ENCODE measurements at places on chromosomes 2 and 18.

- no peak for DNase-seq
Observed at GRCh38 chr2:227781841-227782240, 31.8 kb upstream of the CCL20 start.

DNA sequence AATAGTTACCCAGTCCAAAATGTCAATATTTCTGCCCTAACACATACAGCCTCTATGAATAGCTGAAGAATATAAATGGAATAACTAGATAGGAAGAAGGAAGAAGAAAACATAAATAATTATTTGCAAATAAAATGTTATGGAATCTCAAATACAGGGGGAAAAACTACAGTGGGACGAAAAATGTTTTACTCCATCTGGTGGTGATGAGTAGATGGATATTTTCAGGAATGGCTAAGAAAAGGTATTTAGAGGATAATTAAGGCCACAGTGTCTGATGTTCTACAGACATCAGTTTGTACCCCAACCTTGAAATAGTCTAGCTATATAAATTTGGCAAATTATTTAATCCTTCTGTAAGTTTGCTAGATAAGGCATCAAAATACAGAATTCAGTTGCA lies 178.1 kb upstream of the FSHR start:
- no peak for DNase-seq

DNA sequence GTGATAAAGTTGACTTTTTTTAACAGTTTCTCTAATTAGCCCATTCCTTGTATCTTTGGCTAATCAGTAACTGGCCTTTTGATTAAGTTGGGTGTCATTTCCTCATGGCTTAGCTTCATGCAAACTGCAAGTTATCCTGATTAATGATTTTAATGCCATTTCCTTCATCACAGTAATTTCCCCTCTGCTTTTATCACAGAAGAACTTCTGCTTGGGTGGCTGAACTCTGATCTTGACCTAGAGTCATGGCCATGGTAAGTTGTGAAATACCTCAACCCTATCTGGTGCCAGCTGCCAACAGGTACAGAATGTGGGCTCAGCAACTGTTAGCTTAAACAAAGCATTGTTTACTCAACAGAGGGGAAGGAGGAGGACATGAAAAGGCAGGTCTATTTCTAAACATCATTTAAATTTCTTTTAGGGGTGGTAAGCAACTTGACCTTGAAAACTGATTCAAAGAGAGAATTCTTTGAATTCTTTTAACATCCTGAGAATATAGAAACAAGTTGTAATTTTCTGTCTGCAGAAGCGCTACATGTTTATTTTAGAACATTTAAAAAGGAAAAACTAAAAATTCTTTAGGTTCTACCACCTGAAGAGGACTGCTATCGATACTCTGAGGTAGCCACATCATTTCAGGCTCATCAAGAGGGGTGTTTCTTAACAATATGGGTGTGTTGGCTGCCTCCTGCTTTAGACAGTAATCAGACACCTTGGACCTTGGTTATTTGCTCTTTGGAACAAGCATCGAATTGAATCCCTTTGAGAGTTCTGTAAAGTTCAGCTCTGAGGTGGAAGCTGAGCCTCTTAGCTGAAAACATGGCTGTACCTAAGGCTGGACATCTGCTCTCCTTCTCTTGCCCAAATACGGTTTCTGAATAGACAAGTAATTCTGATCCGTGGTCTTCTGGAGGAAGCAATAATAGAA lies 39.7 kb downstream of the ANXA4 start:
- no peak for DNase-seq

DNA sequence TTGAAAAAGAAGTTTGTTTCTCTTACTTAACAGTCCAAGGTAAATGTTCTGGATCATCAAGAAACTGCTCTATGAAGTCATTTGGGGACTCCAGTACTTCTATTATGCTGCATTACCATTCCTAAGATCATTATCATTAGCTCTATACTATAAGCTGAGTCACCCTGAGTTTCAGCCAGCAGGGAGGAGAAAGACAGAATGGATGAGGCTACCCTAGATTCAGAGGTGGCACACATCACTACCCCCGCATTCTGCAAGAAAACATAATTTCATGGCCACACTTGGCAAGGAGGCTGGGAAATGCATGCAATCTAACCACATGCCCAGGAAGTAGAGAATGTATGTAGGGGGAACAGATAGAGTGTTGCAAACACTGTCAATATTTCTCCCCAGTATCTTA lies 16.6 kb upstream of the LNPK start:
- no peak for DNase-seq

GRCh38 chr2:100655936-100656534 lies 93.2 kb downstream of the PDCL3 start:
- no peak for DNase-seq

GRCh38 chr2:106012001-106012590 lies 182.0 kb downstream of the UXS1 start:
- no peak for DNase-seq

GRCh38 chr2:88603146-88603545 lies 24.1 kb downstream of the EIF2AK3 start:
- no peak for DNase-seq

DNA sequence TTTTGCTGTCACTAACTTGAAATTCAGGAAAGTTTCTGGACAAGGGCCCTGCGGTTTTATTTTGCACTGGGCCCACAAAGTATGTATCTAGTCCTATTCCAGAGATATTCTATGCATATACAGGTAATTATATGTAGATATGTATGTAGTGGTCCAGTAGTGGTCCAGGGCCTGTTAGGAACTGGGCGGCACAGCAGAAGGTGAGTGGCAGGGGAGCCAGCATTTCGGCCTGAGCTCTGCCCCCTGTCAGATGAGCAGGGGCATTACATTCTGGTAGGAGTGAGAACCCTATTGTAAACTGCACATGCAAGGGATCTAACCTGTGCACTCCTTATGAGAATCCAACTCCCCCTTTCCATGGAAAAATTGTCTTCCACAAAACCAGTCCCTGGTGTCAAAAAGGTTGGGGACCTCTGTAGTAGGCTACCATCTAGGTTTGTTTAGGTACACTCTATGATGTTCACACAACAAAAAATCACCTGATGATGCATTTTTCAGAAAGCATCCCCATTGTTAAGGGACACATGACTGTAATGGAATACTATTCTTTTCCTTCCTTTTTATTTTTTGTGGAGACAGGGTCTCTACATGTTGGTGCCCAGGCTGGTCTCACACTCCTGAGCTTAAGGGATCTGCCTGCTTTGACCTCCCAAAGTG lies 2.8 kb upstream of the PPP4R3B start:
- no peak for DNase-seq

DNA sequence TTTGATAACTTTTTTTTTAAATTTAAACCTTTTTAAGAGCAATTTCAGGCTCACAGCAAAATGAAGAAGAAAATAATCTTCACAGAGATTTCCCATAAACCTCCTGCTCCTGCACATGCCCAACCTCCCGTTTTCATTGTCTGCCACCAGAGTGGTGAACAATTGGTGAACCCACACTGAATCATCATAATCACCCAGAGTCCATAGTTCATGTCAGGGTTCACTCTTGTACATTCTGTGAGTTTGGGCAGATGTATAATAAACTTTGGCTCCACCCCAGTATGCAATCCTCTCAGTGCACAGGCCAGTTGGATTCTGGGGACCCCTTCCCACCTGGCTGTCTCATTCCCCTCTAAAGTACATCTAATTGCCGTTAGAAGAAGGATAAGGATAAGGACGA lies 24.4 kb downstream of the C18orf54 start:
- no peak for DNase-seq

DNA sequence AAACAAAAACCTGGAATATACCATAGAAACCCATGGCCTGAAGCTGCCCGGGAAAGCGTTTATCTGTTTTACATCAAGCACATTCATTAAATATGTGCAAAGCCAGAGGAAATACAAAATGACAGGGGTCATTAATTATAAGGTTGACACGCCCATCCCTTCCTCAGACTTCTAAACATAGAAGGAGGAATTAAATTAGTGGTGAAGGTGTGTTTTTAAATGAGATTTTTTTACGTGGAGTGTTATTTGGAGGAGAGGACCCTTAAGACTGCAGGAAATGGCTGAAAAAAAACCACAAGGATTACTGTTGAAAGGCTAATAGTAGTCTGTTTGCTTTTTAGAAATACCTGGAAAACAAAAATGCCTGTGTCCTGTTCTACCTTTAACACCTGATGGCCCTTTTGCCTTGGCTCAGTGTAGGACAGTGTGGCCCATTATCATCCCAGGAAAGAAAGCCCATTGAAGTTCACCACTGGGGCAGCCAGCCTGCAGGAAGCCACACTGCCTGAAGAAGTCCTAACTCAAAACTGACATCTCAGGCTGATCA lies 123.2 kb downstream of the EPHA4 start:
- DNase-seq: no peak

DNA sequence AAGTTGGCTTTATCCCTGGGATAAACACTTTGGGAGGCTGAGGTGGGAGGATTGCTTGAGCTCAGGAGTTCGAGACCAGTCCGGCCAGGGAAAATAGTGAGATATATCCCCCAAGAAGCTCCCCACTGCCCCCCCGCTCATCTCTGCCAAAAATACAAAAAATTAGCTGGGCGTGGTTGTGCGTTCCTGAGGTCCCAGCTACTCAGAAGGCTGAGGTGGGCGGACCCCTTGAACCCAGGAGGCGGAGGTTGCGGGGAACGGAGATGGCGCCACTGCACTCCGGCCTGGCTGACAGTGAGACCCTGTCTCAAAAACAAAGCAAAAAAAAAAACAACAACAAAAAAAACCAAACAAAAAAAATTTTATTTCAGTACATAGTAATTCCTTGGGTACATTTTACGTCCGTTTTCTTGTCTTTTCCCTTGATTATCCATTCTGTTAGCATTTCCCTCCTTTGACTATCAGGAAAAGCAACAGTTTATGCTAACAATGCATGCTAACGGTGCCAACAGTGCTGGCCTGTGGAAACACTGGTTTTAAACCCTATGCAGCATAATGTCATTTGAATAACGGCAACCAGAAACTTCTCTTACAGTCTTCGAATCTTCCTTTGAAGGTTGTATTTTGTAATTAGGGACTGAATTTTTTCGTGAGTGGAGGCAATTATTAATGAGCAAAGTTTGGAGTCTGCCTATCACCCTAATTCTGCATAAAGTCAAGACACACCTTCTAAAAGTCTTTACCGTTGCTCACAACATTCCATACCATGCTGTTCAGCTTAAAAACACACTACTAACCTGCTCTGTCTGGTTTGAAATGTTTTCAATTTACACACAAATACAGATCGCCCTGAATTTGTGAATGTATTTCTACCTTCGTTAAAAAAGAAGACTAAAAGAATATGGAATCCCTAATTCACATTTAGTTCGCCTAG lies 721 bp upstream of the MIB1 start:
- DNase-seq: no peak

GRCh38 chr2:231786177-231786916 lies at the start of gene COPS7B:
Gene COPS7B, plus strand, starts transcription at chr2:231786445. Its CDS starts 2,126 bp downstream, at chr2:231788571.
- peak; percentile 70 for DNase-seq

DNA sequence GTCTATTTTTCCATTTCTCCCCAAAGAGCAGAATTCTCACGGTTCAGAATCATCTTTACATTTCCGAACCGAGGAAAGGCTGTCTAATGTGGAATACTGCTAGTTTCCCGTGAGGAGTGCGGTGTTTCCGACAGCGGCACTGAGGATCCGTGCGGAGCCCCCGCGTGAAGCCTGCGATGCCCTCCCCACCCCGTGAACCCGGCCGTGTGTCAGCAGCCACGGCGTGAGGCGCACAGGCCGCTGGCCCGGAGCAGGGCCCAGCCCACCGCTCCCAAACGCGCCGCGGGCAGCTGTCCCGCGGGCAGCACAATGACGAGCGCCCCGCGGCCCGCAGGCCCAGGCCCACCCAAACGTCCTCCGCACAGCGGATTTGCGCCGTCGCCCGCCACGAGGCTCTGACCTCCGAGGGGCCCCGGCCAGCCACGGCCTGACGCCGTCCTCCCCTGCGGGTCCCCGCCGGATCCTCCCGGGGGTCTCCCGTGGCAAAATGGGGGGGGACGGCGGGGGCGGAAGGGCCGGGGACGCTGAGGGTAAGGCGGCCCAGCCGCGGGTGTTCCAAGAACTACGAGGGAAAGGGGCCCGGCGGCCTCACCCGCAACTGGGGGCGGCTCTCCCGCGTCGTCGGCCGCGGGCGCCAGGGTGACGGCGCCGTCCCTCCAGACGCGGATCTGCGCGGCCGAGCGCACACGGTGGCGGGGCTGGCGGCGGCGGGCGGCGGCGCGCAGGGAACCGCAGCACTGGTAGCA lies 796 bp downstream of the SPIRE1 start:
- peak; percentile 4 for DNase-seq

DNA sequence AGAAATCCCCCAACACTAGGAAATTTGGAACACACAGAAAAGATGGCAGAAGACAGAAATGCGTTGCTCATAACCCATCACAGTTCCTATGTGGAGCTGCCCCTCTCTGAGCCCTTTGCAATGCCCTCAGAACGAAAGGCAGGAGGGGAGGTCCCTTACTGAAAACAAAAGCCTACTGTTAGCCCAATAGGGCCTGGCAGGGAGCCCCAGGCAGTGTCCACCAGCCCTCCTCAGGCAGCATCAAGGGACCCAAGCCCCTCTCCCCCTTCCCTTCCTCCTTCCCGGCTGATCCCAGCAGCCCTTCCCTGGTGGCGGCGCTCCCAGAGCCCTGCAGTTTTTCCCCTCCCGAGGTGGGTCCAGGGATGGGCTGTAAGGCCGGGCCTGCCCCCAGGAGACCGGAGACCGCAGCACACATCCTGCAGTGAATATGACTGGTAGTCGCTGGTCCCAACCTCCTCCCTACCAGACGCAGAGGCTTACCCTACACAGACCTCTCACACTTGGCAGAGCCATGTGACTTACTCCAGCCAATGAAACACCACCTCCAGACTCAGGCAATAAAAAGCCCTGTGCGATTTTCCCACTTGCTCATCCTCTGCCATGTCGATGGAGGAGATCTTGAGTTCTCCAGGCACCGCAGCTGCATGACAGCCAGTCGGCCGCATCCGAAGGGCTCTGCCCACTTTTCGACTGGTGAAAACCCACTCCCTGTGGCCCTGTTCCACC lies 19.4 kb upstream of the DUSP2 start:
- DNase-seq: no peak

GRCh38 chr2:95058466-95058988 lies 33.0 kb downstream of the MAL start:
- no peak for DNase-seq

DNA sequence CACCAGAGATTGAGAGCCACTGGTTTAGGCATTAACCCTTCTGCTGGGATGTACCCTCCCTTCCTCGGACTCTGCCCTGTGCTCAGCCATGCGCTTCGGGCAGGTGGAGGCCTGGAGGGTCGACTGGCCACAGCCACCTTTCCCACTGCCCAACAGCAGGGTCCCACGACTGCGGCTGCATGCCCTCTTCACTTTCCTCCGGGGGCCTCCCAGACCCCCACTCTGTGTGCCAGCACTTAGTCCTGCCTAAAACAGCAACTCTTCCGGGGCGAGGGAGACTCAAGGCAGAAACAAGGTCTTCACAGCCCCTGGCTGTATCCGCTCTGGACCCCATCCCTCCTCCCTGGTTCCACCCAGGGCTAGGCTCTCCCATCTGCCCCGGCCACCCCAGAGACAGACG lies 31.3 kb upstream of the BIN1 start:
- DNase-seq: no peak

Data from activated CD4-positive, alpha-beta T cell treated with anti-CD3 and anti-CD28 coated beads, Interleukin-2, amount 50 U/mL, for 24 hours (primary cell).